Kidney (tissue), 22 donors: ENCODE measurements at places on chromosomes 2 and 18. TPM values are rescaled to one million over a fixed set of nuclear protein-coding genes. Genes with fewer than 3 reads are reported as not detected.

- DNase-seq = no peak
These were observed 63.8 kb upstream of the SP3 start for GRCh38 chr2:174028935-174029334.

CRYGC gene
- polyA plus RNA-seq = not detected

IL36A gene
- not detected for polyA plus RNA-seq

NCKAP5 gene
- 1.8 TPM for polyA plus RNA-seq
